DMS53 (cell line): ENCODE measurements at places on chromosomes 5 and 9.

- peak; percentile 94 for DNase-seq
Measured at GRCh38 chr5:143679777-143680176, 132.2 kb upstream of the HMHB1 start.

GRCh38 chr9:98298476-98298875 lies 43.0 kb upstream of the TBC1D2 start:
- DNase-seq = no peak

DNA sequence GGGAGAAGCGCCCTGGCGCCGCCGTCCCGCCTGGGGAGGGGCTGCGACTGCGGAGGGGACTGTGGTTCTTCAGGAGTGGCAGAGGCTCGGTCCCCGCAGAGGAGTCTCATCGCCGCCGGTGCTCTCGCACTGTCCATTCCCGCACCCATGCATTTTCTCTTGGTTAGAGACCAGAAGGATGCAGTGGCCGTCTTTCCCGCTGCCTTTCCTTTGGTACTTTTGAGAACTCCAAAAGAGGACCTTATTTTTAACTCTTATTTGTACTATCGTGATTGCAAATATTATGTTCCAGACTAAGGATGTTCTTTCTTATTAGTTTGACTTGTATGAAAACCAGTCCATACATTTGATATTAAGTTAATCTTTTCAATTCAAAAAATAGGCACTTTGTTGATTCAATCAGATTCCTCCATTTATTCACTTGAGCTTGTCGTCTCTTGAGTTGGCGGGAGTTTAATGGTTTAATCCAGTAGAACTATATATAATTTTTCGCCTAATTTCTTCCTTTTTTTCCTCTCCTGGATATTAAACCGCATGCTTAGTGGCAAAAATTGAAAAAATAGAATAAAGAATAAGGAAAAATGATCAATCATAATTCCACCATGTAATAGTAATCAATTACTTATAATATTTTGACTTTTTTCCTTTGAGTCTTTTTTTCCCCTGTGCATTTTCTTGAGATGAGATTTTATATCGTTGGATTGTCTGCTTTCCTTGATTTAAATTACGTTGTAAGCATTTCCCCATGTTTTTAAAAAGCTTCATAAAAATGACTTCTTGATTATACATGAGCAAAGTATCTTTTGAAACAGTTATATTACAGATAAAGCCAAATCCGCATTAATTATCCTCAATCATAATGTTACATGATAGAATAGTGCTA lies 861 bp downstream of the ZFYVE16 start:
- DNase-seq = peak; percentile 82

DNA sequence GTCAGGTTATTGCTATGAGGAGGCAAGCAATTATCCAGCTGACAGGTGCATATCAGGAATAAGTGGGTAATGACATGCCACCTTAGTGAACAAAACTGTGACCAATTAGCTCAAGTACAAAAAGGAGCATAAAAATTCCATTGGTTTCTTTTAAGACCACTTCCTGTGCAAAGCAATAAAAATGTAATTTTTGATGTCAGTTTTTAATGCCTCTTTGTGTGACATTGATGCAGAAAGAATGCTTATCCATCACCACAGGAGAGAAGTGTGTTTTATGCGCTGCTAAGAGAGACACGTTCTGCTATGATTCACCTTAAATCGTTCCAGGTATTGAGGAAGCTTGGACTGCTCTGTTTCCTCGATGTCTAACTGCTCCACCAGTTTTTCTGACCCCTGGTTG lies 96.7 kb downstream of the MRPS27 start:
- DNase-seq = no peak

DNA sequence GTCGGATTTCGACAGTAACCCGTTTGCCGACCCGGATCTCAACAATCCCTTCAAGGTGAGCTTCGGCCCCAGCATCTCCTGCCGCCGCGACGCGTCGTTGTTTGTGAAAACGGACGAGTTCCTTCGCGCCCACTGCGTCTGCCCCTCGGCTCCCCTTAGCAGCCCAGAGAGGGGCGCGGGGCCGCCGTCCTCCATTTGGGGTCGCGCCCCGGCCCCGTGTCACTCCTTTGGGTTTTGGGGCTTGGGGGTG lies 182 bp downstream of the SCAMP1 start:
- no peak for DNase-seq

DNA sequence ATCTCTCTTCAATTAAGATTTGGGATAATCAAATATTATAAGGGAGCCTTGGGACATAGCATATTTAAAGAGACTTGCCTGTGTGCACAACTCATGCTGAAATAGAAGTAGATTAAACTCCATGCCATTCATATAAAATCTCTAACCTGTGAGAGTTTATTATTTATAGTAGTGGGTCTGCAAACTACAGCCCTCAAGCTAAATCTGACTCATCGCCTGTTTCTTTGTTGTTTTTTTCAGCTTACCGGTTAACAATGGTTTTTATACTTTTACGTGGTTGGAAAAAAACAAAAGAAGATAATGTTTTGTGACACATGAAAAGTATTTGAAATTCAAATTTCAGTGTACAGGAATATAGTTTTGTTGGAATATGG lies 61.9 kb upstream of the GHR start:
- no peak for DNase-seq

DNA sequence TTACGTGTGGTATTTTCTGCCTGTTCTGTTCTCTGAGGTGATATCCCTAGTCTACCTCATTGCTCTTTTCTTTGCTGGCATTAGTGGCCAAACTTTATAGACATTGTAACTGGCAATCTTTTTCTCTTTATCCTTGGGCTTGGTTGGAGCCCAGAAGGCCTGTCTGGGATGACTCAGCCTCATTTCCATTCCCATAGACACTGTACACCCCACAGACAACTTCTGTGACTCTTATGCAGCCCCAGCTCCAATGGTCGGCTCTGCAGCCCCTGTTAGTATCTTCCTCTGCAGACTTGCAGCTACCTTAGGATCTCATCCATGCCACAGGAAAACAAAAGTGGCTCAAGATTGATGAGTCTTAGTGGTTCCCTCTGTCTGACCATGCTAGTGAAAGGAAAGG lies 79.8 kb downstream of the CFAP95 start:
- DNase-seq = no peak
